Progenitor cell of endocrine pancreas (in vitro differentiated cells): ENCODE measurements at places on chromosomes 5 and 9.

DNA sequence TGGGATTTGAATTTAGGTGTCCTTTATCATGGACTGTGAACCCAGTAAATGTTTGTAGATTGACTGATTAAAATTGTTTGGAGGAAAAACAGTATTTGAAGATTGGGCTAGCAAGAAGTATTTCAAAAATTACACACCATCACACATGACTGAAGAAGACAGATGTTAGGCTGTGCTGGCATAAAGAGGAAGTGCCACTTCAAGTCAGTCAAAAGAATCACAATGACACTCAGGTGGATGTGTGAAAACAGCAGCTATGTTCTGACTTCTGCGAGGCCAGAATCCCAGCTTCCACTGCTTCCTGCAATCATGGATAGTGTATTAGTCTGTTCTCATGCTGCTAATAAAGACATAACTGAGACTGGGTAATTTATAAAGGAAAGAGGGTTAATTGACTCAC lies 393.3 kb downstream of the DMRT2 start:
- no peak for DNase-seq
- H3K27me3 ChIP-seq: no peaks in the 10 kb centered on the region
- no peak overlapping the region for H3K4me3 ChIP-seq
- no peaks in the 10 kb centered on the region for H3K36me3 ChIP-seq
- H3K27ac ChIP-seq: no peak overlapping the region

DNA sequence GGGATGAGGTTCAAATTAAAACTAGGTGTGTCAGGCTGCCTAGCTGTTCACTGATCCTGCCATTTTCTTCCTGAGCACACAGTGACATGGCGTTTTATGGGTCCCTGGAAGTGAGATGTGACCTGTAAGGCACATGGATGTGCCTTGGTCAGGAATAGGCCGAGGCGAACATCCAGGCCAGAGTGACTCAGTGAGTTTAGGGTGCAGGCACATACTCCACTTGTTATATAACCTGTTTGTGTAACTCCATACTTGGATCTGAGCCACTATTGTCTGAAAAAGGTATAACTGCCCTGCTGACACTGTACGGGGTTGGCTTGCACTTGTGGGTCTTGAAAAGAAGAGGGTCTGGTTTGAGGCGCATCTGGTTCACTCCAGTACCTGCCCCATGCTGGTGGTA lies 150.1 kb upstream of the ADAMTS16 start:
- H3K27ac ChIP-seq: no peak overlapping the region
- DNase-seq: no peak
- no peak overlapping the region for H3K4me3 ChIP-seq
- no peaks in the 10 kb centered on the region for H3K4me1 ChIP-seq

- no peak overlapping the region for H3K4me3 ChIP-seq
- H3K27ac ChIP-seq: no peak overlapping the region
- H3K36me3 ChIP-seq: no peaks in the 10 kb centered on the region
- no peaks in the 10 kb centered on the region for H3K4me1 ChIP-seq
- no peak for DNase-seq
Observed at GRCh38 chr5:28329176-28329575, 1290.8 kb upstream of the CDH9 start.

- no peaks in the 10 kb centered on the region for H3K4me1 ChIP-seq
- peaks cover 20% of the 10 kb centered on the region for H3K36me3 ChIP-seq
- H3K4me3 ChIP-seq: no peak overlapping the region
- H3K27ac ChIP-seq: no peak overlapping the region
- H3K27me3 ChIP-seq: no peaks in the 10 kb centered on the region
Observed at GRCh38 chr9:108967916-108968315, 33.7 kb downstream of the ABITRAM start.

GRCh38 chr5:481347-481746 lies 38.4 kb downstream of the EXOC3 start:
- no peak overlapping the region for H3K27ac ChIP-seq
- no peaks in the 10 kb centered on the region for H3K4me1 ChIP-seq
- H3K4me3 ChIP-seq: no peak overlapping the region
- peaks cover 9% of the 10 kb centered on the region for H3K27me3 ChIP-seq
- H3K36me3 ChIP-seq: no peaks in the 10 kb centered on the region
- DNase-seq: no peak

GRCh38 chr9:92119586-92119985 lies 4.4 kb upstream of the SPTLC1 start:
- peaks cover 25% of the 10 kb centered on the region for H3K27me3 ChIP-seq
- no peak overlapping the region for H3K27ac ChIP-seq
- no peaks in the 10 kb centered on the region for H3K36me3 ChIP-seq
- H3K4me3 ChIP-seq: no peak overlapping the region
- DNase-seq: no peak

- peaks cover 2% of the 10 kb centered on the region for H3K36me3 ChIP-seq
- no peak for DNase-seq
- H3K27me3 ChIP-seq: no peaks in the 10 kb centered on the region
- H3K4me1 ChIP-seq: peaks cover 6% of the 10 kb centered on the region
- H3K27ac ChIP-seq: no peak overlapping the region
Observed at GRCh38 chr9:89304834-89305188, 6.2 kb upstream of the CKS2 start.

- no peaks in the 10 kb centered on the region for H3K27me3 ChIP-seq
- H3K4me3 ChIP-seq: no peak overlapping the region
- no peak overlapping the region for H3K27ac ChIP-seq
- DNase-seq: no peak
Observed at GRCh38 chr9:77127071-77127470, 50.3 kb upstream of the VPS13A start.

GRCh38 chr5:3843706-3844105 lies 248.1 kb downstream of the IRX1 start:
- no peaks in the 10 kb centered on the region for H3K36me3 ChIP-seq
- no peak for DNase-seq
- H3K27ac ChIP-seq: peak overlapping the region; percentile 4
- peaks cover 40% of the 10 kb centered on the region for H3K27me3 ChIP-seq
- H3K4me3 ChIP-seq: no peak overlapping the region

DNA sequence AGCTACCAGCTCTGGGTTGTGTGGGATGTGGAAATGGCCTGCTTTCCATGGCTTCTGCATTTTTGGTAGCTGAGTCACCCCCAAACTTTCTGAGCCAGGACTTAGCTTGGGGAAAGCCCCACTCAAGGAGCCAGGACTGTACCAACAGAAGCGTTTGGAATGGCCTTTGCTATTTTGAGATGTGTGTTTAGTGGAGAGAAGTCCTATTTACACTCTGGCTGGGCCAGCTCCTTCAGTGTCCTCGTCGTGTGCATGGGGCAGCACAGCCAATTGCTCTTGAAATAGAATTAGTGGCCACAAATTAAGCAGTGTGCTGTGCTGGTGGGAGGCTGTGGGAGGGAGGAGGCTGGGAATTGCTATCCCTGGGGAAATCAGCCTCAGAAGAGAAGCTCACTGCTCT lies 51.6 kb downstream of the ENTREP1 start:
- DNase-seq: no peak
- H3K36me3 ChIP-seq: no peaks in the 10 kb centered on the region
- H3K27ac ChIP-seq: no peak overlapping the region
- H3K27me3 ChIP-seq: no peaks in the 10 kb centered on the region

GRCh38 chr9:124329206-124329792 lies 71.5 kb downstream of the NEK6 start:
- H3K27me3 ChIP-seq: no peaks in the 10 kb centered on the region
- H3K36me3 ChIP-seq: no peaks in the 10 kb centered on the region
- no peak overlapping the region for H3K4me3 ChIP-seq
- DNase-seq: no peak

DNA sequence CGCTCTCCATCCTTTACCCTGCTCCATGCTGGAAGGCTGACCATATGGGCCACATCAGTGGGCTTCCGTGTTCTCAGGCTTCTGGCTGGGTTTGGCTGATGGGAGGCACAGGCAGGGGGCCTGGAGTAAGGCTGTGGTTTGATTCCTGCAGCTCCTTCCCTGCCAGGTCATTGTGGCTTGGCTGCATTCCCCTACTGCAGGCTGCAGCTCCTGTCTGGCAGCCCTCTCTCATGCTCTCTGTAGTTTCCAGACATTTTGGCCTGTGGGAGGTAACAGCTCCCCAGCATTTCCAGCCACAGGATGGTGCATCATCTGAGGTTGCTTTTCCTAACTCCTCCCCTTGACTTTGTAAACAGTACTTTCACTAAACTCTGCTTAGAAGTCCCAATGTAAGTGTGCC lies 102.0 kb upstream of the PTPN3 start:
- H3K27ac ChIP-seq: no peak overlapping the region
- no peak overlapping the region for H3K4me3 ChIP-seq
- no peaks in the 10 kb centered on the region for H3K36me3 ChIP-seq
- no peak for DNase-seq
- no peaks in the 10 kb centered on the region for H3K4me1 ChIP-seq

DNA sequence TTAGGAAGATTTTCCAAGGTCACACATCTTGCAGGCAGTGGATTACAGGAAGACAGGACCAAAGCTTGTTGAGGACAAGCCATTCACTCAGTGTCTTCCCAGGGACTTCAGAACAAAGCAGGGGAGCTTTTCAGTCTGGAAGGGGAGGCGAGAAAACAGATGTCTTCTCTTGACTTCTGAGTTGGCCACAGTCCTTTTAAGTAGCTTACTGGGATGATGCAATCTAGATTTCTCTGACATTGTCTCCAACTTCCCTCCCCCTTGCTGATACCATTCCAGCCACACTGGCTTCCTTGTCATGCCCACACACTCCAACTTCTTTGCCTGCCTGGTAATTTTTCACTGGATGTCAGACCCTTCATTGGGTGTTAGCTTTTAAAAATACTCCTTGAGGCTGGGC lies 174.2 kb upstream of the TBC1D2 start:
- peaks cover 5% of the 10 kb centered on the region for H3K4me1 ChIP-seq
- peaks cover 3% of the 10 kb centered on the region for H3K27me3 ChIP-seq
- no peak overlapping the region for H3K27ac ChIP-seq
- H3K4me3 ChIP-seq: no peak overlapping the region

- H3K27me3 ChIP-seq: no peaks in the 10 kb centered on the region
- no peaks in the 10 kb centered on the region for H3K36me3 ChIP-seq
- H3K4me3 ChIP-seq: no peak overlapping the region
- H3K27ac ChIP-seq: no peak overlapping the region
Observed at GRCh38 chr5:126014676-126015075, 408.5 kb upstream of the GRAMD2B start.

DNA sequence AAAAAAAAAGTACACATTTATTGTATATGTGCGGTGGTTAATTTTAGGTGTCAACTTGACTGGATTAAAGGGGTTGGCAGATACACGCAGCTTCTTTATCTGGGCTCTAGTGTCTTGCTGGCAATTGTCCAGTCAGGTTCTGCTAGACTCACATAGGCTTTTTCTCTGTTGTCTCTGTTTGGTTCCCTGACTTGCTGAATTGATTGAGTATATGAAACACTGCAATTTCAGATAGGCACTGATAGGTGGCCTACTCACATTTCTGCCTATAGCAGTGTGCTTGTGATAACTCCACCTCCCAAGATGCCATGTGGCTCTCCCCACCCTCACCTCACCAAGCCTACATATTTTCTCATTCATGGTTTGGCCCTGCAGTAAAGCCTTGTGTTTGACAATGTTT lies 52.5 kb downstream of the AOPEP start:
- H3K4me3 ChIP-seq: no peak overlapping the region
- peaks cover 3% of the 10 kb centered on the region for H3K4me1 ChIP-seq
- peak overlapping the region; percentile 31 for H3K27ac ChIP-seq
- no peak for DNase-seq
- H3K36me3 ChIP-seq: peaks cover 3% of the 10 kb centered on the region

DNA sequence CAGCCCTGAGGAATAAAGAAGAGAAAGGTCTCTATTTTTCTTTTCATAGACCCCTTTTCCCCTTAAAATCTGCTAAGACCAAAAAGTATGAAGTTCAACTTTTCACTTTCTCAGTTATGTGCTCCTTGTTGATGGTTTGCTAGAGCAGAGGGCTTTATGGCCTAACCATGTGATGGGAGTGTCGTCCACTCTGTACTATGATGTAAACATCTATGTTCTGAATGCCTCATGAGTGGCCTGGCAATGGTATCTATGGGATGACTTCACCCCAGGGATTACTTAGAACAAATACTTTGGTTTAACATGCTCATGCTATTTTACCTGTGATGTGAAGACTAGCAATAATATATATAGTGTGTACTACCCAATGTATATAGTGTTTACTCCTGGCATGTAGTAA lies 43.7 kb upstream of the MIER3 start:
- no peaks in the 10 kb centered on the region for H3K4me1 ChIP-seq
- H3K27ac ChIP-seq: no peak overlapping the region
- no peak overlapping the region for H3K4me3 ChIP-seq
- peaks cover 11% of the 10 kb centered on the region for H3K27me3 ChIP-seq
- no peaks in the 10 kb centered on the region for H3K36me3 ChIP-seq
- no peak for DNase-seq

DNA sequence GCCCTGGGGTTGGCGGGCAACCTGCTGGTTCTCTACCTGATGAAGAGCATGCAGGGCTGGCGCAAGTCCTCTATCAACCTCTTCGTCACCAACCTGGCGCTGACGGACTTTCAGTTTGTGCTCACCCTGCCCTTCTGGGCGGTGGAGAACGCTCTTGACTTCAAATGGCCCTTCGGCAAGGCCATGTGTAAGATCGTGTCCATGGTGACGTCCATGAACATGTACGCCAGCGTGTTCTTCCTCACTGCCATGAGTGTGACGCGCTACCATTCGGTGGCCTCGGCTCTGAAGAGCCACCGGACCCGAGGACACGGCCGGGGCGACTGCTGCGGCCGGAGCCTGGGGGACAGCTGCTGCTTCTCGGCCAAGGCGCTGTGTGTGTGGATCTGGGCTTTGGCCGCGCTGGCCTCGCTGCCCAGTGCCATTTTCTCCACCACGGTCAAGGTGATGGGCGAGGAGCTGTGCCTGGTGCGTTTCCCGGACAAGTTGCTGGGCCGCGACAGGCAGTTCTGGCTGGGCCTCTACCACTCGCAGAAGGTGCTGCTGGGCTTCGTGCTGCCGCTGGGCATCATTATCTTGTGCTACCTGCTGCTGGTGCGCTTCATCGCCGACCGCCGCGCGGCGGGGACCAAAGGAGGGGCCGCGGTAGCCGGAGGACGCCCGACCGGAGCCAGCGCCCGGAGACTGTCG lies 976 bp downstream of the RXFP3 start:
- H3K4me3 ChIP-seq: no peak overlapping the region
- no peak overlapping the region for H3K27ac ChIP-seq
- H3K36me3 ChIP-seq: no peaks in the 10 kb centered on the region
- DNase-seq: no peak
- H3K27me3 ChIP-seq: peaks cover 34% of the 10 kb centered on the region
- H3K4me1 ChIP-seq: no peaks in the 10 kb centered on the region

GRCh38 chr9:135034106-135034505 lies 53.4 kb upstream of the OLFM1 start:
- DNase-seq: no peak
- H3K36me3 ChIP-seq: no peaks in the 10 kb centered on the region
- peaks cover 33% of the 10 kb centered on the region for H3K27me3 ChIP-seq
- H3K27ac ChIP-seq: no peak overlapping the region
- H3K4me1 ChIP-seq: peaks cover 3% of the 10 kb centered on the region
